ENCODE measurements at places on chromosomes 4 and X.

DNA sequence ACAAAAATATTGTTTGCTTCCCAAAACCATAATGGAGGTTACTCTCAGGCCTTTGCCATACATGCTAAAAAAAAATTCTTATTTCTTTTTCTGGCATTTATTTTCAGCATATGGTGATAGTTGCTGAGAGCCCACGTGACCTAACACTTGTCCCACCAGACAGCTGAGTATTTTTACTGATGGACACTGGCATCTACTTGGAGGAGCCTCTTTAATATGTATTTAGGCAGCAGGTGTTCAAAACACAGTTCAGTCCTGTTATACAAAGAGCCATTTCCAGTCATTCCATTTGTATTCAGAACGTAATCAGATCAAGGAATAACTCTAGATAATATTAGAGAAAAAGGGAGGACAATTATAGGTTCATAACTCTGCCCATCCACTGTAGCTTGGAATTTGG, 95.5 kb downstream of the CXCL13 start:
- DNase-seq = no peak

GRCh38 chrX:107507744-107508117, 58.3 kb downstream of the FRMPD3 start:
- DNase-seq = no peak

- DNase-seq = no peak
Measured at GRCh38 chr4:152536545-152537182, 772 bp upstream of the FBXW7 start.

GRCh38 chr4:143140696-143141095, 44.0 kb upstream of the USP38 start:
- DNase-seq = no peak

DNA sequence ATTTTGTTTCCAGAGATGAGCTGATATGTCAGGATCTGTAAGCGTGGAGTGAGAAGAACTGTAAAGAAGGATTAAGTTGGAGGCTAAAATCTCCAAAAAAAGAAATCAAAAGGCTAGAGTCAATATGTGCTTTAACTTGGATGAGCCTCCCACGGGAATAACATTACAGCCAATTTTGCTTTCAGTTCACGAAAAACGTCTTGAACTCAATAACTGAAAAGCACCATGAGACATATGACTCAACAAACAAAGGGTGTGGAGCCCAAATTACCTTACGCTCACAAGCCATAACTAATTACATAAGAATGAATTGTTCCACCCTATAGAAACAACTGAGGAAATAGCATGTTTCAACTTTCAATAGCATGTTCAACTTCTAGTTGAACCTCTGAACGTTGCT, 22.3 kb downstream of the TMPRSS11D start:
- DNase-seq = no peak

- no peak for DNase-seq
Measured at GRCh38 chrX:38086451-38087215, 80.3 kb downstream of the SYTL5 start.

DNA sequence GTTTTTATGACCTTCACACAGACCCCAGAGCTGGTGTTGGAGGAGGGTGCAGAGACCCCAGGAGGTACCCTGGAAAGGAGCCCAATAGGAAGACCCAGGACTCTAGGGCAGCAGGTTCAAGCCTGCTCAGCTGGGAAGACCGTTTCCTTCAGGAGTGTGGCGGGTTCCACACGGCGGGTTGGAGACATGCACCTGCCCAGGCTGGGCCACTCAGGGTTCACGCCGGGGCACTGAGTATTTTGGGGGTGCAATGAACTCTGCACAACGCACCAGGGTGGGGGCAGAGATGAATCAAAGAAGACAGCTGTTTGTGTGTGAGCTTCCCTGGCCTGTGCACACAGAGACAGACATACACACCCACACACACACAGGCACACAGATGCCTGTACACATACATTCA, 52.5 kb upstream of the PPP2R3B start:
- no peak for DNase-seq

- no peak for DNase-seq
Measured at GRCh38 chr4:147220833-147221232, 260.1 kb upstream of the EDNRA start.
